NCI-H1436 (cell line): ENCODE measurements at places on chromosomes 11 and 22.

DNA sequence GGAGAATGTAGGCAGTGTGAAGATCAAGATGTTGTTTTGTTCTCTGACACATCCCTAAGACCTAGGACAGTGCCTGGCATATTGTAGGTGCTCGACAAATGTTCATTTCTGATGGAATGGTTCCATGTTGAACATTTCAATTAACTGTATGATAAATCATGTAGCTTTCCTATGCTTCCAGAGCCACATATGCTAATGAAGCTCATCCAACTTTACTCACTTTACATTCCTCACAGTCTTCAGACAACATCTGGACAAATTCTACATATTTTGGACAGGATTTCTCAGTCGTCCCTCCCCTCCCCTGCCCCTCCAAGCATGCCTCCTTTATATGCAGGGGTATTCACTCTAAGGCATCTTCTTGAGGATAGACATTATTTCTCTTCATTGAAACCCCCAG is 177.9 kb downstream of the BLID start:
- DNase-seq = no peak

DNA sequence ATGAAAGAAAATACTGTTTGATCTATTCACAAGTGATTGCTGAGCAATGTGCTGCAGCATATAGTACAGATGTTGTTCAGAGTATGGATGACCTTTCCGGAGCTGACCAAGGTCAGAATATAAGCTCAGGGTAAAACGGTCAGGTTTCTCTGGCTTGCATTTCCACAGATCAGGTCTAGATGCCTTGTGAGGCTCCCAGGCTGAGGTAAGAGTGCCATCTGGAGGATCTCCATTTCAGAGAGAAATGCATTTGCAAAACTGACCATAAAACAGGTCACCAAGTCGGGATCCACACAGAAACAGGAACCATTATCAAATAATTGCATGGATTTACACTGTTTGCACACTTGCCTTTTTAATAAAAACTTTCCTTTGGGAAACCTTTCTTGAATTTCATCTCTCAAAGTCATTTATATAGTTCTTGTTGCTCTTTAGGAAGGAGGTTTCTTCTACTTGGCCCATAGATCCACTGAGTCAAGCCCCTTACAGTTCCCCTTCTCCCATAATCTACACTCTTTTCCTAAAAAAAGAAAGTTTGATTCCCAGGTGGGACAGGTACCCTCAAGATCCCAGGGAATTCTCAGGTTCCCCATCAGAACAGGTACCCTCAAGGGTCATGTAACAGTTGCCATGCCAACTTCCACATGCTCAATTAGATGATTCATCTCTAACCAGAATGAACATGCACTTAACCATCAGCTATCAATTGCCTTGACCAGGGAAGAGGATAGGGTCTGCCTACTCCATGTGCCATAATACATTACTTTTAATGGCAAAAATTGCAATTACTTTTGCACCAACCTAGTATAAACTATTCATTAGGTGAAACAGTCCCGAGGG is 25.0 kb upstream of the TMPRSS5 start:
- DNase-seq = no peak

DNA sequence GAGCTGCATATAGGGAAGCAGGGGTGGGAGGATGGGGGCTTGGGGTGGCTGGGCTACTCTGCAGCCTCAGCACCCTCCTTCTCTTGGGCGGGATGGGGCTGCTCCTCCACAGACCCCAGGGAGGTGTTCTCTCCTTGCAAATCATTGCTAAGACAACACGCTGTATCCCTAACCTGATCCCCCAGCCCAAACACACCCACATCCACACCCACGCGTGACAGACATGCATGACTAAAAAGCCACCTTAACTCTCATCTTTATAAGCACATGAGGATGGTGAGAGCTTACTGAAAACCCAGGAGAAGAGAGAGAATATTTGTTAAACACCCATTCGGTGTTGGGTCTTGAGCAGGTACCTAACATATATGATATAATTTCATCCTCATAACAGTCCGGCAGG is 39.9 kb upstream of the EIF3D start:
- DNase-seq = no peak

DNA sequence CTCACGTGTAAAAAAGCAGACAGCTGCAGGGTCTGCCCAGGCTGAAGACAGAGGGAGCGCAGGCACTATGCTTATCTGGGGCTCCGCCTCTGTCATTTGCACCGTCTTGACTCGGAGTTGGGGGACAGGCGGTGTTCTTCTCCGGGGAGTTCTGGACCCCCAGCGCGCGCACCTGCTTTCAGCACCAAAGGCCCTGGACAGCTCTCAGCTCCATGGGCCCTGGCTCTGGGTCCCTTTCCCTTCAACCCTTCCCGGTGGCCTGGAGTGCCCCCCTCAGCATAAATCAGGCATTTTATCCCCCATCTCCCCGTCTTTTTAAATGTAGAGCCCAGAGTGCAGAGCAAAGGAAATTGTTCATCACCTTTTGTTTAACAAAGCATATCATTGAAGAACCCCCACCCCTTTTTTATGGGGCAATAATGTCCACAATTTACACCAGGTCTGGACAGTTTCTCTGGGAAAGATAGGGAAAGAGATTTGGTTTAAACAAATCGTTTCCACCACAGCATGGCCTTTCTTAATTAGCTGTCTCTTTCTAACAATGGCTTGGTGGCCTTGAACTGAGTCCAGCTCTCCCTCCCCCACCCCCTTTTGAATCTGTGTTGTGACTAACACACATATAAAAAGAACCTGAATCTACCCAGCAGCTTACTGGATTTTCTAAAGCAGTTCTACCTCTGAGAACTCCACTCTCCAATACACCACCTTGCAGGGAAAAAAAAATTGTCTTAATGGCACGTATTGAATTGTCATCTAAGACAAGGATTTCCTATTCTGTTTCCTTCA is 1.7 kb downstream of the SEZ6L start:
- DNase-seq = peak; percentile 35

GRCh38 chr11:8338138-8338537 is 74.5 kb upstream of the LMO1 start:
- DNase-seq = peak; percentile 13

DNA sequence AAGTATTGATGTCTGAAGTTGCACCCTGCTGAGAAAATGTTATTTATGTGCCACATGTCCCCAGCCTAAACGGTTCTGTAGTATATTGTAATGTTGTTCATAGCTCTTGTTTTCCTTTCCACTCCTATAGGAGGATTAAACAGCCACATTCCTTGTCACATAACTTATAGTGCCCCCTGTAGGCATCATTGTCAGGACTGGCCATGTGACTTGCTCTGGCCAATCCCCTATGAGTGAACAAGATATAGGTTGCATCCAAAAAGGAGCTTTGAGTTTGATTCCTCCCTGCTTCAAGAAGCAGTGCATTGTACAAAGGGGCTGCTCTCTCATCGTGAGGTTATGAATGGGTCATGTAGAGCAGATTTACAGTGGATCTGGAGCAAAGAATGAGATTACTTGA is 717.6 kb upstream of the ANO5 start:
- DNase-seq = no peak

DNA sequence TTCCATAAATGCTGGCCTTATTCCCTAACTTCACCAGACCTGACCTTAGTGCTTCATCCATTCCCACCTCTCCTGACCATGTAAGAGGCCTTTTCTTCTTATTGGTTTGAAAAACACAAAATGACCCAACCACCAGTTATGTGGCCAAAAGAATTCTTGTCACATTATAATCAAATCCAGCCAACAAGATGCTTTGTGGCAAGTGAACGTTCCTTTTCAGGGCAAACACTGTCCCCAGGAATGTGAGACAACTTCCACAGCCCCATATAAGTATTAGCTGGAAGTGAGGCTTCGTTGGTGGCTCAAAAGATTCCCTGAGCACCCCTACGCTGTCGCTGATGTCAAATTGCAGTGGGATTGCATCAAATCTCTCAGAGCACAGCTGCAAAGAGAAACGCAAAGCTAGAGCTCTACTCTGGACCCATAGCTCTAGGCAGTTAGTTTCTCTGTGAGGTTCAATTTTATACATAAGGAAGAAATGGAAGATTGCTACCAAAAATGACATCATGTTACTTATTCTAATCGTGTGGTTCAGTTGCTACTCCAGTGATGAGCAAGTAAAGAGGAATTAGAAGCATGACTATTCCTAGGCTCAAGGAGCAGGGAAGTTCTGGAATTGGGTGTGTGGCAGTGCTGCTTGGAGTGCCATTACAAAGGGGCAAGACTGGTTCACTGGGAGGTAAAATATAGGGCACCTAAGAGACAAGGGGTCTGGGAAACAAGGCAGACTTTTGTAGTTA is 26.1 kb downstream of the GLYATL1 start:
- DNase-seq = no peak

- peak; percentile 2 for DNase-seq
These were observed 6.7 kb upstream of the OR5I1 start for GRCh38 chr11:55942785-55943392.

DNA sequence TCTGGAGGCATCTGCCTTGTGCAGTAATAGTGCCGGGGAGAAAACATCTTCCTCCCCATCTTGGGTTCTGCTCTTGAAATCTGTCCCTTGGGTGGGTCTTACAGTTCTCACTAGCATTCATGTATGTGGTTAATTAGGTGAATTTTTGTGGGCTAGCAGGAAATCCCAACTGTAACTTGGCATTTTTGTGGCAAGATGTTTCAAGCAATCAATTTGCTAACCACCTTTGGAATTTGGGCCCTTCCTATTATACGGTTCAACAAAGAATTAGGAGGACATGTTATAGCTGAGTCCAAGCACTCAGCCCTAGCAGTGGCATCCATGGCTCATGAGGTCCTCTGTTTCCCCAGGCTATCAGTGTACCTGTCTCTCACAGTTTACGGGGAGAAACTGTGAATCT is 89.1 kb upstream of the MTNR1B start:
- no peak for DNase-seq

DNA sequence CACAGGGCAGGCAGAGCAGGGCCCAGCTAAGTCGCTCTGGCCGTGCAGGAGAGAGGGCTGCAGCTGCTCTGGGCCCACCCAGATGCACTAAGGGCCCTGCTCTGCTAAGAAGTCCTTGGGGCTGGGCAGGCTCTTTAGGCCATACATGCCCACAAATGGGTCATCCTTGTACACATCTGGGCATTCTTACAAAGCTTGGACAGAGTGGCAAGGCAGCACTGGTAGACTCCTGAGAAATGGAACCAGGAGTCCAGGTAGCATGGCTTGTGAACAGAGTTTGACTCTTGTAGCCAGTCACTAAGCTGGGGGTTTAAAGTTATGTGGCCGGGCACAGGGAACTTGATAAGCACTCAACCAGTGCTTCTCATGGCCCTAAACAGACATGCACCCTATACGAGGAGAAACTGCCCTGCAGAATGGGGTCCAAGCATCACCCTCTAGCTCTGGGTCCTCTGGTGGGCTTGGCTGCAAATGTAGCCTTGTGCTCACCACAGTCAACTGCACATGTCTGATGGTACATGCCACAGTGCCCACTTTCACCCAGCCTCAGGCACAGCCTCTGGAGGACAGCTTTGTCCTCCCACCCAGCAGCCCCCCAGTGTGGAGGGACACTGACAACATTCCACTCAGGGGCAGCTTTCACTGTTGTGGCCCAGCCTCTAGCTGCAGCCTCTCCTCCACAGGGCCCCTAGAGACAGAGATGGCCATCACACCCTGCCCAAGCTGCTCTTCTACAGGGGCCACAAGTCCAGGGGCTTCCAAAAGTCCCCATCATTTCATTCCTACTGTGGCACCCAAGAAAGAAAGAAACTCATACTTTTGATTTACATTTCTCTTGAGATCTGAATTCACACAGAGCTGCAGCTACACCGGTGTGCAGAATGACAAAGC is 75.2 kb downstream of the DGCR2 start:
- DNase-seq = no peak

DNA sequence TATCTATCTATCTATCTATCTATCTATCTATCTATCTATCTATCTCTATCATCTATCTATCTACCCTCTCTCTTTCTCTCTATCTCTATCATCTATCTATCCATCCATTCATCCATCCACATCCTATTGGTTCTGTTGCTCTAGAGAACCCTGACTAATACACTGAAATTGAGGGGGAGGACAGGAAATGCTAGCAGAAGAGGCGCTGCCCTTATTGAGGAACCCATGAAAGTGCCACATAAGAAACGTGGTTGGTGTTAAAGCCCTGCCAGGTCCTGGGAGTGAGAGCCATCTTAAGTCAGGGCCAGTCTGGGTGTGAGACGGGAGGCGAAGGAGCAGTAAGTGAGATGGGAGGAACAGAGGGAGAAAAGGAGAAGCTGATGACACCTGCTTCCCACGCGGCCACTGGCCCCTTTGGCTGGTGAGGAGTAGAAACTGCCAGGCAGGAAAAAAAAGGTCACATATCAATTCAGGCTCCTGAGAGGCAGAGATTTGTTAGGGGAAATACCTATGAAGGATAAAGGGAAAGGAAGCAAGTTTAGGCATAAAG is 87.9 kb upstream of the PLET1 start:
- no peak for DNase-seq

DNA sequence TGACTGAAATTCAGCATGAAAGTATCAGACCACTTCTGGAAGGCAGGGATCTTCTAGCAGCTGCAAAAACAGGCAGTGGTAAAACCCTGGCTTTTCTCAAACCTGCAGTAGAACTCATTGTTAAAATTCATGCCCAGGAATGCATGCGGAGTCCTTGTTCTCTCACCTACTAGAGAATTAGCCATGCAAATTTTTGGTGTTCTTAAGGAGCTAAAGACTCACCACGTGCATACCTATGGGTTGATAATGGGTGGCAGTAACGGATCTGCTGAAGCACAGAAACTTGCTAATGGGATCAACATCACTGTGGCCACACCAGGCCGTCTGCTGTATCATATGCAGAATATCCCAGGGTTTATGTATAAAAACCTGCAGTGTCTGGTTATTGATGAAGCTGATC is 19.1 kb downstream of the ZBTB44 start:
- DNase-seq = no peak

DNA sequence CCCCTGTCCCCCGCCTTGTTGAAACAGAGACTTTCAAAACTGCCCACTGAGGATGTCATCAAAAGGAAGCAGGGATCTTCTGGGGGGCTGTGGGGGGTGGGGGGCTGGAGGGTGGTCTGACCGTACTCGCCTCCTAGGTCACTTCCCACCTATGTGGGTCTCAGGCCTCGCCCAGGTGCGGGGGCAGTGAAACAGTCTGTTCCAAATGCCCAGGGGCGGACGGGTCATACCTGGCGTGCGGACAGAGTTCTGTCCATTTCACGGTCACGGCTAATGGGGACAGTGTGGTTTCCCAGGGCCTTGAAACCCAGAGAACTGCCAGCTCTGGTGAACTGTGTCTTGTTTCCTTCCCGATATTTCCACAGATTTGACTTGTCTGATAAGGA is 27.2 kb downstream of the ANO1 start:
- no peak for DNase-seq

DNA sequence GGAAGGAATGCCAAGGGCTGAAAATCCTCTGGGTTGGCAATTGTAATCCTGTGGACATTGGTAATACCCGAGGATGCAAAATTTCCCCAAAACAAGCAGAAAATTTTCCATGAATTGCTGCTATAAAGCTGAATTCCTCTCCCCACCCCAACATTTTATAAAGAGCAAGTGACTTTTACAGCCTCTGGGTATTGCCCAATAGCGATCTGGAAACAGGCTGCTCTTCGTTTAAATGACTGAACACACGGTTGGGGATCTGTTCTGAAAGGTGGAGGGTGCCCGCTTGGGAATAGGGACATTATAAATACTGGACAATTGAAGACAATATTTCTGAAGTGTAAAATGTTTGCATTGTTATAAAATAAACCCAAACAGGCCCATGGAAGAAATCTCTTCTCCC is 20.6 kb downstream of the EHF start:
- no peak for DNase-seq
